HS-5 (cell line): ENCODE measurements at places on chromosomes 4 and X.

DNA sequence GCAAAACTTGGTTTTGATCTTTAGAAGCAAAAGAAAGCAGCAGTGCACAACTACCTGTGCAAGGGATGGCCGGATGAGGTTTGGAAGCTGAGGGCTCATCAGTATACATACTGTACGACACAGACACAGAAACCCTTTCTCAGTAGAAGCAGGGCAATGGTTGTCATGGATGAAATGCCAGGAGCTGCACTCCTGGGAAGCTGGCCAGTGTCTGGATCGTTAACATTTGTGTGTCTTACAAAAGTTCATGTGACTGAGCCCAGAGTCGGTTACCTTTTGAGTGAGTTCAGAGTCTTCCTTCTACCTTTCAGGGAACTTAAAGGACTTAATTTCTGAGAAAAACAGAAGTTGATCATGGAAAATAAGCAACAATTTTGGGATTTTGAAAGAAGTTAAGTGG is 230.3 kb downstream of the APBB2 start:
- no peak for DNase-seq

DNA sequence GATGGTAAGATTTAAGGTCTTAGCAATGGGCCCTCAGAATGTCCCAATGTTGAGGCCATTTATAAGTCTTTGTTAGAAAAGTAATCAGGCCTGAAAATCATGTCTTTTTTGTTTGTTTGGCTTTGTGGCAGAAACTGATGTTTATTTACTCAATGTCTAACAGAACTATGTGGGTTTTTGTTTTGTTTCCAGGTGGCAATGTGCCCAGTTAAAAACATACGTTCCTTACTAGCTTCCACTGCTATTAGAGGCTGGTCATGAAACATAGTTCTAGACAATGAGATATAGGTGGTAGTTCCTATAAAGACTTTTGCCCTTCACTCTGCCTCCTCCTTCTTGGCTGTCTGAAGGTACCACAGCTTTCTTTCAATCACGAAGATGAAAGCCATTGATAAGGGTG is 108.8 kb downstream of the C4orf51 start:
- no peak for DNase-seq

DNA sequence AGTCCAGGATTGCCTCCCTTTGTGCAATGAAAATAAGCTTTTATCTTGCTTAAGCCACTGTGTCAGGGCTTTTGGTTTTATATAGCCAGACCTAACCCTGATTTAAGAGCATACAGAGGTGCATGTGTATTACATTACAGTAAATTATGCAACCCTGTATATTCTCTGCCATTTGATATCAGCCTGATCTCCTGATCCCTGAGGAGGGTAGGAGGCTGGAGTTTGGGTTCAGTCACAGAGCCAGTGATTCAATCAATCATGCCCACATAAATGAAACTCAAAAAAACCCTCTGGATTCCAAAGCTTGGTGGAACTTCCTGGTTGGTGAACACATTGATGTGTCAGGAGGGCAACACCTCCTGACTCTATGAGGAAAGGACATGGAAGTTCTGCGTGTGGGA is 7.3 kb upstream of the KLHL8 start:
- DNase-seq: no peak

- no peak for DNase-seq
Observed at GRCh38 chr4:141132072-141132708, 1.1 kb downstream of the RNF150 start.

DNA sequence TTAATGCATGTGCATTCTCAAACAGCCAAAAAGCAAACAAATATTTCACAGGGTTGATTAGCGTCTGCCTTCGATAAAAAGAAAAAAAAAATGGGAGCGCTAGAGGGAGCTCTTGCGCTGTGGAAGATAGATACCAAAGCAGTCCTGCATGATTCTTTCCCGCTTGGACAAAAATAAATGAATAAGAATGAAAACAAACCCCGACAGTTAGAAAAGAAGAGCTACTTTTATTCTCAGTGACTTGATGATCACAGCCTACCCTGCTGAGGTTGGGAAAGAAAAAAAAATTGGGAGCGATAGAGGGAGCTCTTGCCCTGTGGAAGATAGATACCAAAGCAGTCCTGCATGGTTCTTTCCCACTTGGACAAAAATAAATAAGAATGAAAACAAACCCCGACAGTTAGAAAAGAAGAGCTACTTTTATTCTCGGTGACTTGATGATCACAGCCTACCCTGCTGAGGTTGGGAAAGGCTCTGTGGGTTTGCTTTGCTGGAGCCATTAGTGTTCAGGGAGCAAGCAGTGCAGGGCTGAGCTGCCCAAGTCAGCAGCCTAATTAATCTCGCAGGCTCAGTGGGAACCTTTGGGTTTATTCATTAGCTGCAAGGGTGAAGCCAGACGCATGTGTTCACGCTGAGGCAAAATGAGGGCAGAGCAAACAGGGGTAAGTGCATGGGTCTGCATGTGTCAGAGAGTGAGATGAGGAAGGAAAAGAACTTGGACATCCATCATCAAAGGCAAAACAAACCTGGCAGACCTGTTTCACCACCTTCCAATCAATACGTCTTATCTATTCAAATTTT is 249.3 kb upstream of the PRKX start:
- no peak for DNase-seq

GRCh38 chr4:72215198-72215597 is 183.4 kb downstream of the NPFFR2 start:
- DNase-seq: no peak

- no peak for DNase-seq
Observed at GRCh38 chrX:17833954-17834353, 27.1 kb downstream of the RAI2 start.

GRCh38 chr4:7803992-7804755 is 135.5 kb downstream of the AFAP1 start:
- DNase-seq: no peak

- peak; percentile 24 for DNase-seq
Observed at GRCh38 chr4:55524844-55525571, 21.7 kb downstream of the CLOCK start.

GRCh38 chr4:174663216-174663615 is 140.9 kb upstream of the HPGD start:
- DNase-seq: peak; percentile 56

DNA sequence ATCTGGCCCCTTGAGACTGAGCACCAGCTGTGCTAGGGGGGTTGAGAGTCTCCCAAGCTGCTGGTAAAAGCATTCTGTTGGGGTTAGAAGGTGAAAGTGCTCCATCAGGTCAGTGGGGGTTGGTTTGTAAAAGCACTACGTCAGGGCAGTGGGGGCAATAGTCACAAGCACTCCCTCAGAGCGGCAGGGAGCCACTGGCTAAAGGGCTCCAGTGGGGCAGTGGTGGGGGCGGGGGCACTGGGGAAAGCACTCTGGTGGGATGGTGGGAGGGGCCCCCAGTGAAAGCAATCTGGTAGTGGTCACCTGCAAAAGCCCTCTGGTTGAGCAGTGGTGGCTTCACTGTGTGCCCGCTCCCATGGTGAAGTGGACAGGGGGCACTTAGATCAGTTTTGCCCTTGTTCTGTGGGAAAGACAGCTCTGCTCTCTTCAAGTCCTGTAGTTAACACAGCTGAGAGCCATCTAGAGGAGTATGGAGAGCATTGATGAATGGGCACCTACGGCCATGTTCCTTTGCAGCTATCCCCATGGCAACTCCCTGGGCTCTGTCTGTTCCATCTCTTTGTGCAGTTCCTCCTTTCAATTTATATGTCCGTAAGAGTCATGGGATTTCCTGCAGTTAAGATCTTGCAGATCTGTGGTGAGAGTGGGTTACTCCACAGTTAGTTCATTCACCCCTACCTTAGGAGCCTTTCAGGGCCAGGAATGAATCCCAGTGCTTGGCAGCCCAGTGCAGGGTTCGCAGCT is 106.4 kb downstream of the SH3BGRL start:
- no peak for DNase-seq

DNA sequence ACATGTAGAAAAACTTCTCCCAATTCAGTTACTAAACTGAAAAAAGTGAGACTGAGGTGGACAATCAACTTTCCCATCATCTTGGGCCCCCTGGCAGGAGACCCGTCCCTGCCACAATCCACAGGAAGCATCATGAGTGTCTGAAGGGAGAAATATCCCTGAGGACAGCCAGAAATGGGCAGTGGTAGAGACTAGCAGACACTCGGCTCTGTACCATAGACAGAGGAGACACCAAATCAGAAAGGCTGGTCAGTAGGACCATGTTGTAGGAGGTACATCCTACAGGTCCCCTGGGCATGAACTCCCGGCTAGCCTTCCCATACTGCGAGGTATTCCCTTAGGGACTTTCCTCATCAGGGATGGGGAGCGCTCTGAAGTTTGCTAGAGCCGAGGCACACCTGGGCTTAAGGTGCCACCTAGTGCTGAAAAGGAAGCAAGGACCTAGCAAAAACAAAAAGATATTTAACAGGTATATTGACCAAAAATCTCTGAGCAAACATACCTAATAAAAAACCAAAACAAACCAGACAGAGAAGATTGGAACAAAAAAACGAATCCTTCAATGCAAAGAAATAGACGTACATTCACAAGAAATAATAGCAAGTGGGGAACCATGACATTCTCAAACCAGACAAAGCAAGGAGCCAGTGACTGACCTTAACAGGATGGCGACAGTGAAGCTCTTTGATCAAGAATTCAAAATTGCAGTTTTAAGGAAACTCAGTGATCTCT is 55.6 kb downstream of the HAUS3 start:
- DNase-seq: no peak

DNA sequence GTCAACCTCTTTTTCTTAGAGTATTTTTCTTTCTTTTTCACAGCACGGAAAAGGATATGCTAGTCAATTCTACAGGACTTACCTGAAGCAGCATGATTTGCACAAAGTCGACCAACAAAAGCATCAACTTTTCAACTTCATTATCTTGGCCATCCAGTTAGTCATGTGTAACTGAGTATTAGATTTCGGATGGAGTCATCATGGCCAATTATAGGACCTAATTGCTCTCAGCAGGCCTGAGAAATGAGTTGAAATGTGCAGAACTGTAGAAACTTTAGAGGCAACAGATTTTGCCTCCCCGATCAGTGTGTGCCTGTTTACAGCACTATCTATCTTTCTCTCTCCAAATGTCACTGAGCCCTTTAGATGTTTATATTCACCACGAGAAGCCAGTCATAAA is 41.0 kb downstream of the PCDH10 start:
- no peak for DNase-seq

- peak; percentile 30 for DNase-seq
Observed at GRCh38 chrX:40207626-40208025, 109.9 kb upstream of the BCOR start.

GRCh38 chr4:104728380-104729122 is 233.9 kb upstream of the CXXC4 start:
- peak; percentile 70 for DNase-seq

GRCh38 chr4:165440415-165441158 is 61.8 kb downstream of the CPE start:
- peak; percentile 35 for DNase-seq

GRCh38 chr4:101299021-101299420 is 48.3 kb downstream of the PPP3CA start:
- no peak for DNase-seq

- no peak for DNase-seq
Observed at GRCh38 chr4:86452924-86453531, 93.2 kb upstream of the MAPK10 start.

- DNase-seq: no peak
Observed at GRCh38 chr4:139826426-139826825, 160.8 kb downstream of the MGST2 start.

GRCh38 chr4:174714393-174715211 is 114.4 kb downstream of the GLRA3 start:
- DNase-seq: peak; percentile 20

DNA sequence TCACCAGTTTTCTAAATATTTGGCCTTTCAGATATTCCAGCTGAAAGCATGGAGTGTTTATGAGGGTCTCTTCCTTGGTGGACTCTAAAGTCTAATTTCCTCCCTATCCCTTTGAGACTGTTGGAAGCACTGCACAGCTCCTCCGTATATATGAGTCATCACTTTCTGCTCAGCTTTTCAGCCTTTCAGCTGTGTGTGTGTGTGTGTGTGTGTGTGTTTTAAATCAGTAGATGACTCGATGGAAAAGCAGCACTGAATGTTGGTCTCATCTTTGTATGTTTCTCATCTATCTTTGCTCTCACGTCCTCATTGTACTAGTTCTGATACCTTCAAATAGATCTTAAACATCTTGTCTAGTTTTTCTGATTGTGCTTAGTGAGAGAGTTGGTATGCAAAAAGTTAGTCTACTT is 81.6 kb downstream of the ZFX start:
- no peak for DNase-seq

- DNase-seq: no peak
Observed at GRCh38 chrX:39796856-39797255, 300.9 kb downstream of the BCOR start.

GRCh38 chr4:6472008-6472386 is 417 bp downstream of the PPP2R2C start:
- DNase-seq: no peak

DNA sequence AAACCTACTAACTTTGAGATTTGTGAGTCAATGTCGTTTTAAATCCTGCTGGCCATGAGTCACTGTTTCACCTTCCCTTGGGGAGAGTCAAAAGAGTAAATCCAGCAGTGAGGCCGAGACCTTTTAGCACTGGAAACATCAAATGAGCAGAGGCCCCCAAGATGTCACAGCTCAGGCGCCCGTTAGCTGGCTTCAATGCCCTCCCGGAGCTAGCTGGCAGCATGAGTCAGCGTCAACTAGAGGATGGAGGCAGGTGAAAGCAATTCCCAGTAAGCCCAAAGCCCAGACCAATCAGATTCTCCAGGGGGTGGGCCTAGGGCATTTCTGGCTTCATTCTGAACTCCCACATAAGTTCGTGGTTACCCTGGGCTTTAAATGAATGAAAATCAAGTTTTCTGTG is 170.9 kb downstream of the CLCN4 start:
- no peak for DNase-seq

DNA sequence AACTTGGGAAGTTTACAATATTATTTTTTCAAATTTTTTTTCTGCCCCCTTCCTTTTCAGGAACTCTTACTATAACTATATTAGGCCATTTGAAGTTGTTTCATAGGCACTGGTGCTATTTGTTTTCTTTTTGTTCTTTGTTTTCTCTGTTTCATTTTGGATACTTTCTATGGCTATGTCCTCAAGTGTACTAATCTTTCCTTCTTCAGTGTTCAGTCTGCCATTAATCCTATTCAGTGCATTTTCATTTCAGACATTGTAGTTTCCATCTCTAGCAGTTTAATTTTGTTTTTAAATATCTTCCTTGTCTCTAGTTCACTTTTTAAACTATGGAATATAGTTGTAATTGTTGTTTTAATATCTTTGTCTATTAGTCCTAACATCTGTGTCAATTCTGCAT is 48.0 kb upstream of the SMAD1 start:
- no peak for DNase-seq

- no peak for DNase-seq
Observed at GRCh38 chrX:10106806-10107205, 50.0 kb upstream of the CLCN4 start.

DNA sequence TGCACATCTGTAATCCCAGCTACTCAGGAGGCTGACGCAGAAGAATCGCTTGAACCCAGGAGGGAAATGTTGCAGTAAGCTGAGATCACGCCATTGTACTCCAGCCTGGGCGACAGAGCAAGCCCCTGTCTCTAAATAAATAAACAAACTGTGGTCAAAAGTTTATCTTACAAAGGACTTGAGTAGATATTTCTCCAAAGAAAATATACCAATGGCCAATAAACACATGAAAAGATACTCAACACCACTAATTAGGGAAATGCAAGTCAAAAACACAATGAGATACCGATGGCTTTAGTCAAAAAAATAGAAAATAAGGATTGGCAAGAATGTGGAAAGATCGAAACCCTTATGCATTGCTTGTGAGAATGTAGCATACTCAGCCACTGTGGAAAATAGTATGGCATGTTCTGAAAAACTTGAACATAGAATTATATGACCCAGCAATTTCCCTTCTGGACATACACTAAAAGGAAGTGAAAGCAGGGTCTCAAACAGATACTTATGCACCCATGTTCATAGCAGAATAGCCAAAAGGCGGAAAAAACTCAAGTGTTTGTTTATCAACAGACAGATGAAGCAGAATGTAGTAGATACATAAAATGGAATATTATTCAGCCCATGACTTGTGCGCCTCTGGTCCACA is 2.0 kb upstream of the CFAP97 start:
- no peak for DNase-seq
